Activated naive CD8-positive, alpha-beta T cell treated with anti-CD3 and anti-CD28 coated beads, Interleukin-2, amount 50 U/mL, for 24 hours (primary cell): ENCODE measurements at places on chromosomes 6 and 20.

- H3K27me3 ChIP-seq: no peaks in the 10 kb centered on the region
- H3K4me3 ChIP-seq: no peak overlapping the region
- H3K27ac ChIP-seq: peak overlapping the region; percentile 2
- peaks cover 15% of the 10 kb centered on the region for H3K4me1 ChIP-seq
- H3K36me3 ChIP-seq: peaks cover 11% of the 10 kb centered on the region
- DNase-seq: no peak
These were observed 5.6 kb upstream of the LY6G5C start for GRCh38 chr6:31686483-31686882.

DNA sequence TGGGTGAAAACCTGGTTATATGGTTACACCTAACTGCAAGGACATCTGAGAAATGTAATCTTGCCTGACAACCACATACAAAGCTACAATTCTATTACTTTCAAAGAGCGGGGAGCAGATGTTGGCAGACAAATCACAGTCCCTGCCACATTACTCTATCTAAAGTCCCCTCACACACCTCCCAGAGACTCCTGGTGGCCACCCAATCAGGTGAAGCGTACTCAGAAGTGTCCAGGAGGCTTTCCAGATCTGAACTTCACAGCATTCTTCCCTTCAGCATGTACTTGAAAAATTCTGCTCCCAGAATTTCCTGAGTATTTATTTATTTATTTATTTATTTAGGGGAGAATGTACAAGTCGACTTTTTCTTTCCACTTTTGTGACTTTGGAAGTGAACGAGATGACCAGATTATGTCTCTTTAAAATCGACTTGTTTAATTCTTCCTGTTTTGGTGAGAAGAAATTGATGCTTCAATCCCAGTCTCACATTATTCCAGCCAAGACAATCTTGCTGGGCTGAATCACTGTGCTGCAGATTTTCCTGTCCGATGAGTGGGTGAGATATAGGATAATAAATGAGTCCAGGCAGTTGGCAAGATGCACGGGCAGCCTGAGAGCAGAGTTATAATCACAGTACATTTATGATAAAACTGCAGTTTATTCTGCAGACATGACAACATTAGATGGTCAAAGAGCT is 46.9 kb upstream of the POPDC3 start:
- H3K4me1 ChIP-seq: no peaks in the 10 kb centered on the region
- no peaks in the 10 kb centered on the region for H3K36me3 ChIP-seq
- DNase-seq: no peak
- no peak overlapping the region for H3K27ac ChIP-seq
- peaks cover 13% of the 10 kb centered on the region for H3K27me3 ChIP-seq

DNA sequence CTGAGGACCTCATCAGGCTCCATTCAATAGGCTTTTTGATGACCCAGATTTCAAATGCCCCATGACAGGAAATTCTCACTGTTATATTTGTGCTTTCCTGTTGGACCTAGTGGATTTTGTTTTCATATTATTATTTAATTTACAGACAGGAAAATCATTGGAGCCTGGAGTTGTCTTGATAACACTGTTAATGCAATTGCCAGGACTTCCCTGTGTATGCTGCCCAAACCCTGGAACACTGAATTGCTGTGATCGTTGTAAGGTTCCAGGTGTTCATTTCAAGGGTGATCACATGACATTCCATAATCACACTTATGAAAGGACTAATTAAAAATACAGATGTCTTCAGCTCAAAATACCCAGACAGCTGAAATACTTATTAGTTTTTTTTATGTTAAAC is 783.2 kb downstream of the DHX35 start:
- H3K4me3 ChIP-seq: no peak overlapping the region
- DNase-seq: no peak
- H3K27me3 ChIP-seq: no peaks in the 10 kb centered on the region
- H3K4me1 ChIP-seq: no peaks in the 10 kb centered on the region

DNA sequence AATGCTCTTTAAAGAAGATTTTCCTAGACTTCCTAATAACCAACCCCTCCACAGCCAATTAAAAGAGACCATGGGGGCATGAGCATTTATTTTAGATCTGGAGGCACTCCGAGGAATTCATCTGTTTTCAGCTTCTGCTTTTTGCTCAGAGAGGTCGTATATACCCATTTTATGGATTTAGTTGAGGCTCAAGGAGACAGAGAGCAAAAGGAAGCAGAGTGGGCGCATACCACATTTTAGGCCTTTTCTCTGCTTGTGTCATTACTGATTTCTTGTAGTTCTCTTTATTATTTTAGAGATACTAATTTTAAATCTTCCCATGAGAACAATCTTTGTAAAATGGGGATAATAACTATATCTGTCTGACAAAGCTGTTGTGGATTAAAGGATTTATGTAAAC is 129.6 kb upstream of the IFNGR1 start:
- H3K36me3 ChIP-seq: no peaks in the 10 kb centered on the region
- H3K4me1 ChIP-seq: peaks cover 11% of the 10 kb centered on the region
- no peak overlapping the region for H3K4me3 ChIP-seq
- no peak overlapping the region for H3K27ac ChIP-seq
- no peak for DNase-seq

DNA sequence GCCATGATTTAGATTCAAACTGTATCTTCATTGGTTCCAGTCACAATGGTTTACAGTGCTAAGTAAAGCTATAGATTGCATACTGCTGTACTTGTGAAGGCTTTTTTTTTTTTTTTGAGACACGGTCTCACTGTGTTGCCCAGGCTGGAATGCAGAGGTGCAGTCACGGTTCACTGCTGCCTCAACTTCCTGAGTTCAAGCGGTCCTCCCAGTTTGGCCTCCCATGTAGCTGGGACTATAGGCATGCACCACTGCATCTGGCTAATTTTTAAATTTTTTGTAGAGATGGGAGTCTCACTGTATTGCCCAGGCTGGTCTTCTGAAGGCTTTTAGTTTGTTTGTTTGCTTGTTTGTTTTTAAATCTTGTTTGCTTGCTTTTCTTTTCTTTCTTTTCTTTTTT is 24.9 kb downstream of the ITCH start:
- no peak for DNase-seq
- peaks cover 36% of the 10 kb centered on the region for H3K4me1 ChIP-seq
- no peak overlapping the region for H3K27ac ChIP-seq
- H3K27me3 ChIP-seq: no peaks in the 10 kb centered on the region

DNA sequence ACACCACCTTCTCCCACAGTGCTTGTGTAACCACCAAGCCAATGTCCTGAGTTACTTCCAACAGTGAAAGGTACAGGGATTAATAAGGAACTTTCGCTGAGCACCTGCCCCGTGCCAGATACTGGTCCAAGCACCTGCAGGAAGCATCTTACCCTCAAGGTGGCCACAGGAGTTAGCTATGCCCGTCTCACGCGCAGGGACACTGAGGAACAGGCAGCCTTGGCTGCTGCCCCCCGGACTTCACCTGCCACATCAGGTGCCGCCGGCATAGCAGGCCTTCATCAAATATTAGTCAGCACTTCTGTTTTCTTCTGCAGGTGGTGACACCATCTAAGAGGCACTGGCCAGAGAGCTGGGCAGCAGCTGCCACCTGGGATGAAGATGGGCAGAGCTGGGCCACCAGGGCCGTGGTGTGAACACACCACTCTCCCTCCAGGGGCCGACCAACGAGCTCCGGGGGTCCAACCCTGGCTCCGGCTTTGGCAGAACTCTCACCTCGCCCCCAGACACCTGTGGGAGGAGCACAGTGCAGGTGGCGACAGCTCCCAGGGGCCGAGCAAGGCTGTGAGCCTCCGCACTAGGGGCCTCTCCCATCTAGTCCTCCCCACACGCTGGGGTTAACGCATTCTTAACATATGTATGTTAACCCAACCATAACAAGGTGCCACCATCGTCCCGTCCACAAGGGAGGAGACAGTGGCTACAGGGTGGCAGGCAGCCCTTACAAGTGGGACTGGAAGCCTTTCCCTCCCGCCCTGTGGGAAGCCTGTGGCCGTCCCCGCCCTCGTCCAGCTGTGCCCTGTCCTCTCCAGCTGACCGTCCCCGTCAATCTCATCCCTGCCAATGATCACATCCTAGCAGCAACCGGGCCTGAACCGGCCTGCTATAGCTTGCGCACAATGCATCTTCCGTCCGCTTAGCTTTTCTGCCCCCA is 2.9 kb upstream of the PPDPF start:
- DNase-seq: no peak
- no peak overlapping the region for H3K4me3 ChIP-seq
- peaks cover 8% of the 10 kb centered on the region for H3K4me1 ChIP-seq
- H3K36me3 ChIP-seq: peaks cover 5% of the 10 kb centered on the region
- peaks cover 17% of the 10 kb centered on the region for H3K27me3 ChIP-seq

GRCh38 chr6:17349427-17349826 is 44.0 kb upstream of the CAP2 start:
- no peak overlapping the region for H3K27ac ChIP-seq
- no peaks in the 10 kb centered on the region for H3K27me3 ChIP-seq
- no peak overlapping the region for H3K4me3 ChIP-seq
- H3K4me1 ChIP-seq: no peaks in the 10 kb centered on the region

- H3K27me3 ChIP-seq: peaks cover 7% of the 10 kb centered on the region
- no peaks in the 10 kb centered on the region for H3K36me3 ChIP-seq
- no peak for DNase-seq
- no peak overlapping the region for H3K4me3 ChIP-seq
These were observed 42.7 kb upstream of the SLC22A2 start for GRCh38 chr6:160301339-160301738.

GRCh38 chr6:87197547-87197946 is 42.2 kb downstream of the ZNF292 start:
- no peak overlapping the region for H3K4me3 ChIP-seq
- peaks cover 87% of the 10 kb centered on the region for H3K4me1 ChIP-seq
- no peak for DNase-seq
- H3K27me3 ChIP-seq: no peaks in the 10 kb centered on the region

DNA sequence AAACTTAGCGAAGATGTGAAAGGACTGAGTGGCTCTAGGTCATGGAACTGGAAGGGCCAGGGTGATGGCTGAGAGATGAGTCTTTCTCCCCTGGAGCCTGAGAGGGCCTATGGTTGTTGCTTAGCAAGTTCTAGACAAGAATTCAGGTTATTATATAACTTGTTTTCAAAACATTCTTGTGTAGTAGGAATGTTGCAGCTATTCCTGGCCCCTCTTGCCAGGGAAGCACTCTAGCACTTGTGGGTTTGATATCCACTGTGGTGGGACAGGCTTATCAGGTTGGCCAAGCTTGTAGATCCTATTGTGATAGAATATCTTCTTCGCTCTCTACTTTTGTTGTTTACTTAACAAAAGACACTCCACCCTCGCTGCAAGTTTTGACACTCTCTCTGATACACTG is 211.8 kb upstream of the CITED2 start:
- H3K36me3 ChIP-seq: no peaks in the 10 kb centered on the region
- H3K4me1 ChIP-seq: peaks cover 3% of the 10 kb centered on the region
- no peak overlapping the region for H3K27ac ChIP-seq
- peaks cover 13% of the 10 kb centered on the region for H3K27me3 ChIP-seq
- H3K4me3 ChIP-seq: no peak overlapping the region

DNA sequence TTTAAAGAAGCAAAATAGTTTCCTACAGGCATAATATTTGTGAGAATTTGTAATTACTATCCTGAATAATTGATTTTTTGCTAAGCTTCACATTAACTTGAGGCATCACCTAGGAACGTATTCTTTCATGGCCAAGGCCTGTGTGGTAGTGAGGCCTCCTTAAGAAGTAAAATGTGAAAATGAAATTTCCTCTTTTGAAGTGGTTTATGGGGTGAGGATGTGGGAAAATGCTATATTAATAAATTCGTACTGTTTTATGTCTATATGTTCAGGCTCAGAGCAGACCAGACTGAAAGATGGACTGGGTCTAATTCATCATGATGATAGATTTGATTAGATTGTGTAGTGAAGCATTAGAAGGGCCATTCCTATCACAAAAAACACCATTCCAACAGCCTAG is 33.1 kb downstream of the MYLIP start:
- H3K27me3 ChIP-seq: peaks cover 1% of the 10 kb centered on the region
- DNase-seq: no peak
- H3K36me3 ChIP-seq: peaks cover 4% of the 10 kb centered on the region

- H3K36me3 ChIP-seq: peaks cover 31% of the 10 kb centered on the region
- no peak overlapping the region for H3K4me3 ChIP-seq
- H3K27me3 ChIP-seq: no peaks in the 10 kb centered on the region
- H3K4me1 ChIP-seq: peaks cover 22% of the 10 kb centered on the region
- no peak overlapping the region for H3K27ac ChIP-seq
These were observed 90.5 kb downstream of the ZMYND8 start for GRCh38 chr20:47265984-47266383.

DNA sequence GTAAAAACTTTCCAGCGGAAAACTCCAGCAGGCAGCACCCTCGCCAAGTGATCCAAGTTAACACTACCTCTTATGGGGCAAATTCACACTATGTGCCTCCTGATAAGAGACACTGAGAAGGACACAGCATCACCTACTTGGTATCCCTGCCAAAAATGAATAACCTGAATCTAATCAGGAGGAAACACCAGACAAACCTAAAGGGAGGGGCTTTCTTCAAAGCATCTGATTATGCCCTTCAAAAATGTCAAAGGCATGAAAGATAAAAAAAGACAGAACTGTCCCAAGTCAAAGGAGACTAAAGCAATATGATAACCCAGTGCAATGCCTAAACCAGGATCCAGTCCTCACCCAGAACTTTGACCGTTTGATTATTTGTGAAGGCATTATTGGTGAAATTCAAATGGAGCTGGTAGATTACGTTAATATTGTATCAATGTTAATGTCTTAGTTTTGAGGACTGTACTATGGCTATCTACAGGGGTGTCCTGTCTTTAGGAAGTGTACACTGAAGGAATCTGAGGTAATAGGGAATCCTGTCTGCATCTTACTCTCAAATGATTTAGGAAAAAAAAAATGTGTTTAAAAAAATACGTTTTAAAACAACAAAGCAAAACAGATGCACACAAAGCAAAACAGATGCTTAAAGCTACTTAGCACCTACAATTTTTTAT is 8.3 kb downstream of the TBC1D7 start:
- H3K27ac ChIP-seq: no peak overlapping the region
- H3K36me3 ChIP-seq: peaks cover 66% of the 10 kb centered on the region
- DNase-seq: no peak
- no peaks in the 10 kb centered on the region for H3K27me3 ChIP-seq
- H3K4me1 ChIP-seq: no peaks in the 10 kb centered on the region
- no peak overlapping the region for H3K4me3 ChIP-seq

DNA sequence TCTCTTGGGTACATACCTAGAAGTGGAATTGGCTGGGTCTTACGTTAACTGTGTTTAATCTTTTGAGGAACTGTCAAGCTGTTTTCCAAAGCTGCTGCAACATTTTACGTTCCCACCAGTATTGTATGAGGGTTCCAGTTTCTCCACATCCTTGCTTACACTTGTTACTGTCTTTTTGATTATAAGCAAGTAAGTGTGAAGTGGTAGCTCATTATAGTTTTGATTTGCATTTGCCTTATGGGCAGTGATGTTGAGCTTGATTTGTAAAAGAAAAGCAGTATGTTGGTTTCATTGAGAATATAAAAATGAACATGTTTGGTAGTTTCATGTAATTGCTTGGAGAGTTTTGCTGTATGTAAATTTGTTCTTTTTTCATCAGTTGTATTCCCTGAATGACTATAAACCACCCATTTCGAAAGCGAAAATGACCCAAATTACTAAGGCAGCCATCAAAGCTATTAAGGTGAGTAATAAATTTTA is 40.4 kb downstream of the SCAF8 start:
- H3K27ac ChIP-seq: peak overlapping the region; percentile 55
- H3K4me1 ChIP-seq: peaks cover 52% of the 10 kb centered on the region
- DNase-seq: no peak
- no peaks in the 10 kb centered on the region for H3K27me3 ChIP-seq
